NCI-H526 (cell line): ENCODE measurements at places on chromosomes 16 and 17.

GRCh38 chr16:73025151-73025855 is 22.6 kb downstream of the ZFHX3 start:
- DNase-seq, result no peak

- no peak for DNase-seq
These were observed 498 bp downstream of the PIMREG start for GRCh38 chr17:6444571-6445335.

DNA sequence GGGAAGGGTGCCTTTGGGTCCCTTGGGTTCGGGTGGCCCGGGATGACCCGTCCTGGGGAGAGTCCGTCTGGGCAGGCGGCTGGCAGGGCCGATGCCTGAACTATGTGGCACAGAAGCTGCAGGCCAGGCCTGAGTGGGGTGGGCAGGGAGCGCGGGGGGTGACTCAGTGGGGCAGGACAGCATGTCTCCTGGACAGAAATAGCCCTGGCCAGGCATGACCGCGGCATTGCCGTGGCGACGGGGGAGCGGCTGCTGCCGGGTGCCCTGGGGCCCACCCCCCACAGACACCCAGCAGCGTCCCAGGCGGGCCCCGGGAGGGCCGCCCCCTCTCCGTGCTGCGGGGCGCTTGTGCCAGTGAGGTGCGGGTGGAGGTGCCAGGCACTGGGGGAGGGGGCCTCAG is 1.8 kb upstream of the C1QTNF8 start:
- DNase-seq, result no peak

- no peak for DNase-seq
These were observed 38.8 kb upstream of the DDX52 start for GRCh38 chr17:37682007-37682406.
